ENCODE measurements at places on chromosomes 1 and 21. TPM values are rescaled to one million over a fixed set of nuclear protein-coding genes. Genes with fewer than 3 reads are reported as not detected.

DNA sequence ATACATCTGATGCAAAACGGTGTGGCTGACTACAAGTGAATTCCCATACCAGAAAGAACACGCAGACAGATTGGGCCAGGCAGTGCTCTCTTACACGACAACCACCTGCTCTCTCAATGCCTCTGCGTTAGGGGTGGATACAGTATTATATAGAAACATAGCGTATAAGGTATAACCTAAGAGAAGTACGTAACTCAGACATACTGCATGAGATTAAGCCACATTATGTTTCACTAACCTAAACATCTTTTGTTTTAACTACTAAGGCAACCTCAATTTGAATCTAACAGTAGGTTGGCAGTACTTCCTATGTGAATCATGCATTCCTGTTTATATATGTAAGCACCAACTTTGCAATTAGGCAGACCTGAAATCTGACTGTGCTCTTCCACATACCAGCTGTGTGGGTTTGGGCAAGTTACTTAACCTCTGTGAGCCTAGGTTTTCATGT, 58.1 kb upstream of the COA6 start:
- peak; percentile 76 for DNase-seq

DNA sequence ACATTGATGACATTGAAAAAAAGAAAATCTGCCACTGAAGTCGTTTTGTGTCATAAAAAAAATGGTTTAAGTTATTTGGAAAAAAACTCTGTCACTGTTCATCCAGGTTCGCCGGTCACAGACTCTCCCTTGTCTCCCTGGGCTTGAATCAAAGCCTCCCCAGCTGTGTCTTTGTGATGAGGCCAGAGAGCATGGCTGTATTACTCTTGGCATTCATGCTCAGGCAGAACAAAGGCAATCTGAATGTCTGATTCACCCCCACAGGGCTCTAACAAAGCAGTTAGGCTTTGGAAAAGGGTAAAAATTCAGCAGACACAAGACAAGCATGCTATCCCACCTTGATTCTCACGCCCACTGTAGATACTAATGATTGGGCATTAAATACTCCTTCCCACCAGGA, 304.3 kb upstream of the PLD5 start:
- DNase-seq = no peak

OPTC gene
- total RNA-seq = not detected

GRCh38 chr21:27639286-27639685, 672.4 kb upstream of the ADAMTS5 start:
- no peak for DNase-seq

DNA sequence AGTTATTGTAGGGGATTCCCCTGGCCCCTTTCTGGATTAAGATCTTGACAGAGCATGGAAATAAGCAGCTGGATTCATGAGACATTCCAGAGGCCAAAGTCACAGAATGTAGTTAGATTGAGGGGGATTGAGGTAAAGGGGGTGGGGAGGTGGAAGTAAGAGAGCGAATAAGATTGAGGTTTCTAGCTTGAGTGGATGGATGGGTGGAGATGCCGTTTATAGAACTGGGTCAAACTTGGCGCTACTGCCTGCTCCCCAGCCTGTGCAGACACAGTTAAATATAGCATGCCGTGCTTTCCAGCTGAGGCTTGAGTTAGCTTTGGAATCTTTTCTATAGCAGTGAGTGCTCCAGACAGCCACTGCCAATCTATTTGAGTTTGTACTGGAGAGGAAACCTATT, 85.7 kb downstream of the DYRK1A start:
- DNase-seq = no peak

- no peak for DNase-seq
Observed at GRCh38 chr1:230754796-230755195, 7.6 kb downstream of the CAPN9 start.

ANKRD34A gene
- total RNA-seq = 0.50 TPM

ESPN gene
- total RNA-seq = 18.6 TPM

- DNase-seq = peak; percentile 96
Observed at GRCh38 chr21:38797470-38797869, 8.3 kb upstream of the ETS2 start.
